ENCODE measurements at places on chromosomes 6 and 20.

GRCh38 chr6:132188556-132189264, 212.6 kb downstream of the MOXD1 start:
- no peak for DNase-seq

- DNase-seq = no peak
These were observed 193.5 kb downstream of the MYLK4 start for GRCh38 chr6:2557181-2557720.

DNA sequence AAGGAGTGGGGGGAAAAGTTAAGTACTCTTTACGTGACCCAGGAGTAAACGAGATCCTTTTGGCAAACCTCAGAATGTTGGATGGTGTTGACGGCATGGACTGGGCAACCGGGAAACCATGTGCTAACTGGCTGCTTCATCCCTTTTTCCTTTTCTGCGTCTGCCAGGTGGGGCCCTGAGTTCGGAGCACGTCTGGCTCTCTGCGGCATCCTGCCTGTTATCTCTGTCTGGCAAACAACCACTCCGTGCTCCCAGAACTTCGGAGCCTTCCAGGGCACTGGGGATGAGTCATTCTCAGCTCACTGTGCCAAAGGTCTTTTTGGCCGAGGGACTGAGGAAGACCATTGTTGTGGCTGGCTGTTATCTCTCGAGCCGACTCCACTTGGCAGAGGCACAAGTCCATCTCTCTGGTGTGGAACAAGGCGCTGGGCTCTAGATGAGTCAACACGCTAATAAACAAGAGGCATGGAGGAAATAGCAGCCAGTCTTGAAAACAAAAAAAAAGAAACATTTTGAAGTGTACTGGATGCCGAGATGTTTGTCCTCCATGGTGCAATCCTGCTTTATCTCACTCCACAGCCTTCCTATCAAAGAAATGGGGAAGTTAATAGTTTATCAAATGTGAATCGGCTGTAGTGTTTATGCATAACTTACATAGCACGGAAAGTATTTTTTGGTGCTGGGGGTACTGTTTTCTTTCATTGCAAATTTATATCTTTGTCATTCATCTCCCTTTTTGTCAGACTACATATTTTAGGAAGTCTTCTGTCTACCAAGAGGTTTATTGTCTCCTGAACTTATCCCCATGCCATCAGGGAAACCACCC, 64.6 kb upstream of the TXNDC5 start:
- DNase-seq = no peak

DNA sequence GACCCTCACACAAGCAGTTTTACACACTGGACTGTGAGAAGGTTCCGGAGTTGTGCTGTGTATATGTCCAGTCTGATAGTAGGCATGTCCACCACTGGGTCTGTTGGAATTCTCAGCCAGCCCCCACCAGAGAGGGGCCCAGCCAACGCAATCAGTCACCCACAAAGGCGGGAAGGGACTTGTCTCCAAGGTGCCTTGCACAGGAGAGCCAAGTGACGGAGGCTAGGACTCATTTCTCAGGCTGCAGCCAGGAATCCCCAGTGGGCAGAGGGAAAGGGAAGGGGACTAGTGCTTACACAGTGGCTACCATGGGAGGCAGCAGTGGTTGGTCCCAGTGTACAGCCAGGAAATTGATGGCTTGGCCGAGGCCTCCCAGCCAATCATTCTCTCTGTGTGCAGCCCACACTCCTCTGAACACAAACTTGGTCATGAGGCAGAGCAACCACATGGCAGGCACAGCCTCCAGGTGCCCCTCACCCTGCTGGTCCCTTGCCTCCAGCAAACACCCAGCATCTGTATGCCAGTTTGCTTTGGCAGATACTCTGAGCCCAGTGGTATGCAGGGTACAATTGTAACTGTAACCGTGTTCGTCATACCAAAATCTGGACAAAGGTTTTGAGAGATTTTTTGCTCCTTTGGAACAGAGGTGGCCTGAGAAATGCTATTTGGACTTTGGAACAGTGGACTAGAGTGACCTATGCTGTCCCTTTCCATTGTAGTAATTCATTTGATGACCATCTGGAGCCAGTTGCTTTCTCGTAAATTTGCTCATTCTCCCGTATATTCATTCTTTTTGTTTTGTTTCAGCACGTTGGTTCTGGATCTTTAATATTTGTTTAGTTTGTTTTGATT, 72.9 kb upstream of the MYL9 start:
- DNase-seq = no peak

DNA sequence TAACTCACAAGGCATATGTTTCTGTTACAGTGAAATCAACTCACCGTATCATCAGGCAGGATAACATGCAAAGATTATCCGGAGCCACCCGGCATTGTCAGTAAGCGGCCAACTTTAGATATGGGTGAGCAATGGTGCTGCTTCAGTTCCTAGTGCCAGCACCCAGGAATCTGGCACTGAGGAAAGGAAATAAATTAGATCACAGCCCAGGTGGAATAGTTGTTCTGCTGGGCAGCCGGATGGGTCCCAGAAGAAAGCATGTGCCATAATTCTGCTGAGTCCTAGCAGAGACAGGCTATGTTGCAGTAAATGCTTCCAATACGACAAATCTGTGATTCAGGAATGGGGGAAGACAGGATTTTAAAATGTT, 183.6 kb upstream of the SPTLC3 start:
- no peak for DNase-seq

GRCh38 chr20:33267701-33268100, 15.3 kb upstream of the BPIFB1 start:
- DNase-seq = no peak

DNA sequence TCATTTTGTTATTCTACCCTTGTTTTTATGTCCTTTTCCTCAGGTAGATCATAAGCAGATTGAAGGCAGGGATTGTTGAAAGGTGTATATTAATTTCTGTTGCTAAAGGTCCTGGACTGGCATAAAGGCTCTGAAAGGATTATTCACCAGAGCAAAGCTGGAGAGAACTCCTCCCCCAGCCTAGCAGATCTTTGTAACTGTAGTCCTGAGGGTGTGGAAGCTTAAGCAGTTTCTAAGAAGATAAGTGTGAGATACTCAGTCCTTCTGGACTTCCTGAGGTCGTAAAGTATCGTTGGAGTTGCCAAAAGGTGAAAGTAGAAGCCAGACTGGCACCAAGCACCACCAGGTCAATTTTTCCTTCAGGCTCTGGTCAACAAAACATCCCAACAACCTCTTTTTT, 24.2 kb downstream of the CGA start:
- no peak for DNase-seq
